ENCODE measurements at places on chromosomes 5 and 9.

GRCh38 chr5:172679628-172680212 is 38.7 kb downstream of the NEURL1B start:
- DNase-seq = no peak

- DNase-seq = no peak
These were observed 202.0 kb upstream of the NR3C1 start for GRCh38 chr5:143605403-143606005.

GRCh38 chr9:4987961-4988421 is 2.9 kb downstream of the JAK2 start:
- DNase-seq = peak; percentile 84

- no peak for DNase-seq
These were observed 8.5 kb downstream of the TAL2 start for GRCh38 chr9:105670775-105671174.

DNA sequence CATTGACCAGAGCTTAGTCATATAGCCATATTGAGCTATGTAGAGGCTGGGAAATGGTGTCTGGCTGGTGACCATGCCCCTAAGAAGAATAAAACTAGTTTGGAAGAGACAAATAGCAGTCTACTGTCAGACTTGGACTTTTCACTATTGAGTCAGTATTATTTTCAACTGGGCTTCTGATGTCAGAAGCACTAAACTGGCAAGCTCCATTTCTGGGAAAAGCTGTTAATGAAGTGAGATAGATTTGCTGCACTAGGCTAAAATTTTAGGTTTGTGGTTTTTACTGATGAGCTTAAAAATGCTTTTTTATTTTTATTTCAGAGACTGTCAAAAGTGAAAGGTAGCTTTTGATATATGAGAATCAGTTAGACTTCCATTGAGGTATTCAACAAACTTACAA is 220.2 kb downstream of the RAB3C start:
- no peak for DNase-seq

DNA sequence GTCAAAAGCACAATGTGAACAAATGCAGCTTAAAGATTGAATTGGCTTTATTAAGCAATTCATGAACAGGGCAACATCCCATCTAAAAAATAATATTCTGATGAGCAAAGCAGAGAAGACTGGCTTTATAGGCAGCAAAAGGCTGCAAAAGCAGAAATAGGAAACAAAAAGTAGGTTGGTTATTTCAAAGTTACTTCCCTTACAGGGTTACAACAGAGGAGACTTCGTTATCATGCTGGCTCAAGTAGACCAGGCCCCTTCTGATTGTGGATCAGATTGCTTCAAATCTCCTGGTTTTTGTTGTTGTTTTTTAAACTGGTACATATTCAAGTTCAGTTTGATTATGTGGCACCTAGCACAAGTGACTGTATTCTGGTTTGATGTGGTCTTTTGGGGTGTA is 73.1 kb downstream of the MAN2A1 start:
- DNase-seq = no peak

GRCh38 chr9:19732441-19732951 is 56.3 kb downstream of the SLC24A2 start:
- no peak for DNase-seq

DNA sequence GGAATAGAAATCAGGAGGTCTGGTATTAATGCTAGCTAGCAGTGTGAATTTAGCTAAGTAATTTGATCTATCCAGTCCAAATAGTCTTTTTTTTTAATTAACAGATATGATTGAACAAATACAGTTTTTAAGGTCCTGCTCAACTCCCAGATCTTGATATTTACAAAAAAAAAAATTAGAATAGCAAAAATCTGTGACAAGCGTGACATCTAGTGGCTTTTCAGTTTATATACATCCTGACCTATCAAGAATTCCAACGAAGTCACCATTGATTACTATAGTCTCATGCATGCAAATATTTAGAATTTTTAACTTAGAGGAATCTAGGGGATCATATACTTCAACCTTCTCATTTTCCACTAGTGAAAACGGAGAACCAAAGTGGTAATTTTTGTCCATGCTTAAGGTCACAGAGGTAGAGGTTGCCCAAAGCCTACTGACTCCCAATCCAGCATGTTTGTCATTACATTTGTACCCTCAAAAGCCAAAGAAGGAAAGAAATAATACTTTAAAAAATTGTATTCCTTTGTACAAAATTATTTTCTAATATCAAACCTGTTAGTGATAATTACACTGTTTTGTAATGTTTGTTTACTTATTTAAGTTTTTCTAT is 17.6 kb upstream of the TARS1 start:
- no peak for DNase-seq

GRCh38 chr5:175753536-175754402 is 95.9 kb downstream of the HRH2 start:
- no peak for DNase-seq

DNA sequence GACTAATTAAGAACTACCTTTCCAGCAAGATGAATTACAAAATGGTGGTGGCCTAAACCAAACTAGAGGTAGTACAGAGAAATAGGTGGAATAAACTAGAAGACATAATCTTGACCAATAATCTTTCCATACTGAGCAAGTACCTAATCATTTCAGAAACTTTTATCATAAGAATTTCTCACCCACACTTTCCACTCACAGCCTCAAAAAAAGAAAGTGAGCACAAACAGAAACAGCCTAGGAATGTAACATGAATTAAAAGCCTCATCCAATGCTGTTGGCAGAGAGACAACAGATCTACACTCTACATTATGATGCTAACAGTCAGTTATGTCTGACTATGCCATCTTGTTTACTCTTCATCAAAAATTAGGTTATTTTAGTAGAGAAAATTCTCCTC is 1.3 kb downstream of the RNF38 start:
- no peak for DNase-seq

DNA sequence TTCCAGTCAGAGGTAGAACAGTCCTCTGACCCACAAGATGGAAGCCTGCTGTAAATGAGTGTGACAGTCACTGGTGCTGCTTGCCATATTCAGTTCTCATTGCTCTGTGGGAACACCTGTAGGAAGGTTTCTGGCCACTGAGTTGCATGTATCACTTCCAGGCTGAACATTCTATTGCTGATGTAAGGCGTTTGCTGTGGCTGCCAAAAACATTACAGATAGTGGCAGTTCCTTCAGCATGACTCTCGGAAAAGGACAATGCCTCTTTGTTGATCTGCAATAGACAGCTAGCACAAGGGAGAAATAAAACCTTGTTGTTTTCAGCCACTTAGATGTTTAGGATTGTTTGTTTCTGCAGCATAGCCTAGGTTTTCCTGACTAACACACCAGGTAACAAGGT is 217.2 kb downstream of the AGTPBP1 start:
- DNase-seq = no peak

DNA sequence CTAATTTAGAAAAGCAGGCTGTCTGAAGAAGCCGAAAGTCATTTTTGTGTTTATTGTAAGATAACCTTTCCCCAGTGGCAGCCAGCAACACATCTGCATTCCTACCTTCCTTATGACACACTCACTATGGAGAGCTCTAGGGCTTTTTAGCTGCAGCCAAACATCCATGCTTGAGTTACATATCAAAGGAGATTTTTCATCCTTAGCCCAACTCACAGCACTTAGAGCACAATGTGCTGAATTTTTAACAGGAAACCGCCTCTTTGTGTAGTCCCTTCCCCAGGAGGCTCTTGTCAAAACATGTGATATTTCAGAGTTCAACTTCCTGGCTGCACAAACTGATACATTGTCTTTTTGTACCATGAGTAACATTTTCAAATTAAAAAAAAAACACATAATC is 379.2 kb downstream of the CTNND2 start:
- DNase-seq = no peak

DNA sequence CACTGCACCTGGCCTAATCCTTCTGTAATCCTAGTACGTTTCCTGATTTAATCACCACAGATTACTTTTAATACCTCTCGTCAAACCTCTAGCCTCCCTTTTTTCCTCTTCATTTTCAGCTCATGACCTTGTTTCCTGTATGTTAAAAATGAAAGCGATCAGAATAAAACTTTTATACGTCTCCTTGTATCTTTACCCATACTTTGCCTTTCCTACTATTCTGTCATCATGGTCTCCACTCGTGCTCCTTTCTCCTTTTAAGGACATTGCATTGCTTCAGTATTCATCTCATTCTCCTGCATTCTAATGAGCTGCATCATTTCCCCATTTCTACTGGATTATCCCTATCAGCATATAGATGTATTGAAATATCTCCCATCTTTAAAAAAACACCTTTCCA is 8.5 kb downstream of the CDC42SE2 start:
- DNase-seq = peak; percentile 56

- DNase-seq = no peak
These were observed 93.0 kb upstream of the DAB2 start for GRCh38 chr5:39517800-39518199.

DNA sequence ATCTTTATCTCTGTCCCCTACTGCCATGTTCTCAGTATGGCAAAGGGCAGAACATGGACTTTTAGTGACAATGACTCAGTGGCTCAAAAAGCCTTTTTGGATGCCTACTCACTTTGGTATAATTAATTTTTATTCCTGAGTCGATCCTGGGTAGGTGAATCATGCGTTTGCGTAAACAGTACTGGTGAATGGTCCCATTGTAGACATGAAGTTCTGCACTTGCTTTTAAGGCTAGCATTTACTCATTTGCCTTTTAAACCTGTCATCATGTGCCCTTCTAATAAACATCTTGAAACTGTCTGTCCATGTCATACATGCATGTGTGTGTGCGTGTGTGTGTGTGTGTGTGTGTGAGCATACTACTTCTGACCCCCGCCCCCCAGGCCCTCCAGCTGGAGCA is 223.0 kb downstream of the AUH start:
- DNase-seq = no peak

DNA sequence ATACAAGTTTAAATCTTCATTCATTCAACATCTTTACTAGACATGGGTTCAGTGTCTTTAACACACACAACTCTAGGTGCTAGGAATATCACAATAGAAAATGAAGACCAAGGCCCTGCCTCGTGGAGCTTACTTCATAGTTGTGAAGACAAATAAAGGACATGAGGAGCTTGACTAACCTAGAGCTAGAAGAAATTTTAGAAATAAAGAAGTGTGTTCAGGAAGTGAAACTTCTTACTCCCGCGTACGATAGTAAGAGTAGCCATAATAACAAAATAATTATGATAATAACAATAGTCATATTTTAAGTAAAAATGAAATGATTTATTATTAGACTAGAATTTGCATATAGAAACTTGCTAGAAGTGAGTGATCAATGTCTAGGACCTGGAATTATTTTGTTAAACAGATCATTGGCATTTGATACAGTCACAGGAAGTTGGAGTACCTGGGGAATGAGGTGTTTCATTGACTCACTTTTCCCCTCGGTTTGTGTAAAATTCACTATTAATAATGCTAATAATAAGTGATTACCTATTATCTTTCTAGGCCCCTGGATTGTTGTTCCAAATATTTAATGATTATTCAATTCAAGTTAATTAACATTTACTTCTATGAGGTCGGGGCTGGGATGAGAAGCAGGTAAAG is 331.3 kb downstream of the NSG2 start:
- DNase-seq = no peak

DNA sequence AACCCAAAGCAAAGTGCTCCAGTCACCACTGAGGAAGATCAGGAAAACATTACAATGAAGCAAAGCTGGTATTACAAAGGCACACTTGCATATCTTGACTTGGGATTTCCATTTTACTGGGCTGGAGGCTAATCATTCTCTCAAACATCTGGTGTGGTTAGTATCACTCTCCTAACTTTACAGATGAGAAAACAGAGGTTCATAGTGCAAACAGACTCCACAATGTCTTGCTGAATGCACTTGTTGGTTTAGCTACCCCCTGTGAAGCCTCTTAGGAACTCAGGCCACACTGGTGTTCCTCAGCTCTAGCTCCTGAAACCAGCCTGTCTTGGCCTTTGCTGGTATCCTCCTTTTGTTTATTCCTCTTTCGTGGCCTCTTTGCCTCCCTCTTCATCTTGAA is 29.5 kb upstream of the SMAD5 start:
- no peak for DNase-seq

GRCh38 chr9:136995772-136996311 is 526 bp downstream of the CLIC3 start:
- no peak for DNase-seq

DNA sequence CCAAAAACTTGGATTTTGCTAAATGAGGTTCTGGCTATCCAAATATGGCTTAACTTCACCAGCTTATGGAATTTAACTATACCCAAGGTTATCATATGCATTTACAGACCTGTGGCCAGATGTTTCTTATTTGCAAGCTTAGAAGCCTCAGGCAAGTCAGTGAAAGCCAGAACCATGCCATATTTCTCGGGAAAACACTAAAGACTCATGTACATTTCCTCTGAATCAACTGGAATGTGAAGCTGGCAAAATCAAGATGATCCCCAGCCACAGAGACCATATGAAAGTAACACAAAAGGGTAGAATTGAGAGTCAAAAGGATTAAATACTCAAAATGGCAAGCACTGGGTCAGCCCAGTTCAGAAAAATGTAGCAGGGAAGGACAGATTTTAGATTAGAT is 76.4 kb upstream of the SLC1A1 start:
- DNase-seq = no peak

DNA sequence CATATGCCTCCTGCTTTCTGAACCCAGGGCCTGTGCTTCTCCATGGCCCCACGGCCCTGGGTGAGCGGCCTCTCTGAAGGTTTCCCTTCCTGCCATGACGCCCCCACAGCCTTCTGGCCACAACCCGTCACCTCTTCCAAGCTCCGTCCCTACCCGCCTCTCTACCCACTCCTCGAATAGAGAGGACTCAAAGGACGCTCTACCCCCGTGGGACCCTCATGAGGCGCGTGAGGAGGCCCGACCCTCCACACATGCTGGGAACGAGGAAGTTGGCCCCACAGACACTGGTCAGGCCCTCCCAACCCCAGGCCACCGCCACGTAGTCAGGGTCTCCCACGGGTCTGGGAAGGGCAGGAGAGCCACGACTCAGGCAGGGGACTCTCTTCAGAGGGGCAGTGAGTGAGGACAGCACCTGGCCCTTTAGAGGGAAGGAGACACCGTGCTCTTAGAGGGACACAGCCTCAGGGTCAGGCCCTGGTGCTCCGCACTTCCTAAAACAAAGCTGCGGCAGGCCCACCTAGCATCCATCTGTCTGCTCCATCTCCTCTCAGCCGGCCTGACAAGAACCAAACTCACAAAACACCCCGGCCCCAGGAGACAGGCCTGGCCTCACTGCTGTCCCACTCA is 5.3 kb downstream of the BRD3 start:
- no peak for DNase-seq

DNA sequence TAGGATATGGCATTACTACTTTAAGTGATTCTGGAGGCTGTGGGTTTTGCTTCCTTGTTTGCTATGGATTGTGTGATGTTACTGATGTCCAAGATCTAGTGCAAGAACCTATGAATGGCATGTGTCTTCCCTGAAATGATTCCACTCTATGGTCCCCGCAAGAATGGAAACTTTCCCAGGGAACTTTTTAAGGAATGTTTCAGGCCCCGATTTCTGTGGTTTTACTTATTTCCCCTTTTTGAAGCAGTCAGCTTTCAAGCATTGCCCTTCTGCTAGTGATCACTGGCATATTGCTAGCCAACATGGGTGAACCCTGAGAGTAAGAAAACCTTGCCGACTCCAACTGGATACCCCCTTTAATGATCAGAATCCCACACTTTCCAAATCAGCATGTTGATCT is 26.6 kb upstream of the CD180 start:
- DNase-seq = no peak

Data from natural killer cell (primary cell).